ENCODE measurements at places on chromosomes 7 and 10.

DNA sequence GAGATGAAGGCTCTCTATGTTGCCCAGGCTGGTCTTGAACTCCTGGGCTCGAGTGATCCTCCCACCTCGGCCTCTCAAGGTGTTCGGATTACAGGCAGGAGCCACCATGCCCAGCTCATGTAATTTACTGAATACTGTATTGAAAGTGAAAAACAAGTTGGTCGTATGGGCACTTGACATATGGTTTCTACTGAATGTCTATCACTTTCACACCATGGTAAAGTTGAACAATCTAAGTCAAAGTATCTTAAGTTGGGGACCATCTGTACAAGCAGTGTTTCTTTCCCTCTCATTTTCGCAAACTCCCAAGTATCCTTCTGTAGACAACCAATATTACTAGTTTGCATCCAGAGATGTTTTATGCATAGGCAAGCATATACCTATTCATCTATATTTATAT is 116.6 kb downstream of the TMEM178B start:
- no peak for DNase-seq

- DNase-seq = no peak
Measured at GRCh38 chr10:120894556-120894955, 43.4 kb downstream of the WDR11 start.

DNA sequence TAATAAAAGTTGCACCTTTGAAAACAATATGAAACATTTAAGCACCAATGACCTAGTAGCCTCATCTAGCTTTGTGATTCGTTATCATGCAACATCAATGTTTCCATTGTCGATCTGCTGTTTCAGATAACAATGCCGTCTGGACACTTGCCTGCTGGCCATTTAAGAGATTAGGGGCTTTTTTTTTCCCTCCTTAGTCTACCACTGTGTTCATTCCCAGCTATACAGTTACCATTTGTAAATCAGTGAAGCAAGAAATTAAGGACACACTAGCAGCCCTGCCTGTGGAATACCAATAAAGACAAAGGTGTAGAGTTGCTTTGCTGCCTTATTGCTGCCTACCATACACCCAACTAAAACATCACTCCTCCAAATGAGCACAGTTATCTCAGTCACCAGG is 37.6 kb upstream of the MYO3A start:
- DNase-seq = no peak

GRCh38 chr7:7909376-7909775 is 59.2 kb upstream of the GLCCI1 start:
- no peak for DNase-seq

DNA sequence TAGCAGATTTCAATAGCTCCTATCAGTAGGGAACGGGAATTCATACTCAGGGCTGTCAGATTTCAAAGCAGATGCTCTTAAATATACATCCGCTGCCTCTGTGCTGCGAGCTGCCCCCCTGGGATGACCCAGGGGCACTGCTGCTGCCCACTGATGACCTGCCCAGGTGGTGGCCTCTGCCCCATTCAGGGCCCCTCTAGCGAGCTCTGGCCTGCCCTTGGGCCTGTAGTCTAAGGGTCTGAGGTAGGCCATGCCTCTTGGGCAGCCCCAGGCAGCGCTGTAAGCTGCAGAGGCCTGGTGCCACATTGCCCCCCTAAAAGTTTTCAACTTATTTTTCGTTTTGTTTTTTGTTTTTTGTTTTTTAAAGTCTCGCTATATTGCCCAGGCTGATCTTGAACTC is 50.6 kb upstream of the SH2B2 start:
- DNase-seq = no peak

GRCh38 chr7:131031099-131031868 is 296.4 kb upstream of the MKLN1 start:
- no peak for DNase-seq

- DNase-seq = no peak
Measured at GRCh38 chr10:31484431-31485135, 165.6 kb downstream of the ZEB1 start.

All from SW 1271 (cell line).